ENCODE measurements at places on chromosomes 2 and 18.

DNA sequence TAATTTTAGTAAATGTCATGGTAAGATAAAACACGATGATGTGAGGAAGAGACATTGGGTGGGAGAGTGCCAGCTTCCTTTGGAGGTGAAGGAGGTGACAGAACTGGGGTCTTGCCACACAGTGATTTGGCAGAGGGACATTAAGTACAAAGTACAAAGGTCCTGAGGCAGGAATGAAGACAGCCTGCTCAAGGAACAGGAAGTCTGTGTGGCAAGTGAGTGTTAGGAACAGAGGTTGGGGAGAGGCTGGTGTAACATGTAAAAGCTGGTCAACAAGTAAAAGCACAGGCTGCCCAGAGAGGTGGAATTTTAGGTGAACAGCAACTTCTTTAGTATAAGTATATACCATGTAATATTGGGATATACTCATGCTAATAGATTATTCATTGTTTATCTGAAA, 73.1 kb downstream of the INPP5D start:
- DNase-seq = no peak

- DNase-seq = no peak
These were observed 681 bp upstream of the PTPN18 start for GRCh38 chr2:130355172-130355577.

GRCh38 chr2:45729753-45730512, 78.5 kb downstream of the PRKCE start:
- DNase-seq = no peak

DNA sequence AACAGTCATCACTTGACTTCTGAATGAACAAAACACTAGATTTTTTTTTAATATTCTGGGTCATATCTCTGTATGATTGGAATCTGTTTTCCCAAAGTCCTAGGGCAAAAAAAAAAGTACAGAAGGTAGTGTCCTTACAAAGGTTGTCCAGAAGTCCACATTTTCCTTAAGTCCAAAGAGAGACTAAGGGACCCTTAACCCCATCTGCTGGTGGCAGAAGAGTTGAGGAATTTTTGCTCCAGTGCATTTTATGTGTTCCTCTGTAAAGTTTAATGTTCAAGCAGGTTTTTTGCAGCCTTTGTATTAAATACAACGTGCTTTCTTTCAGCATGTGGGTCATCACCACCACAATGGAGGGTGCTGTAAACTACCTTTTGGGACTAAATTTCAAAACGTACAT, 215.9 kb downstream of the SP3 start:
- DNase-seq = no peak

- DNase-seq = no peak
These were observed 276.4 kb upstream of the HS6ST1 start for GRCh38 chr2:128594953-128595677.

DNA sequence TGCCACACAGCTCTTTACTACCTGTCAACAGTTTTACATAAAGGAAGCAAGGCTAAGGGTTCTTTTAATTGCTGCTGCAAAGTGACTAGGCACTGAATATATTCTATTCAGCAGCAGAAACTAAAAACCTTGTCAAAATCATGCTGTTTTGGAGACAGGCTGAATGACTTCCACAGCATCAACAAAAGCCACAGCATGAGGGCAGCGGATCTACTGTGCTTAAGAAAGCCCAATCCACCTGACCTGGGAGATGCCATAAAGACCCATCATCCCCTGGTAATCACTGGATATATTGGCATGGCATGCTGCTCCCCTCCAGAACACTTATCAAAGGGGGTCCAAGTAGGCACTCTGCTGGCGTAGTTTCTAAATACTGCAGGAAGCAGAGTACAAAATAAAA, 715.1 kb upstream of the SLC8A1 start:
- DNase-seq = no peak

GRCh38 chr18:79947054-79947755, 4.2 kb downstream of the SLC66A2 start:
- no peak for DNase-seq

DNA sequence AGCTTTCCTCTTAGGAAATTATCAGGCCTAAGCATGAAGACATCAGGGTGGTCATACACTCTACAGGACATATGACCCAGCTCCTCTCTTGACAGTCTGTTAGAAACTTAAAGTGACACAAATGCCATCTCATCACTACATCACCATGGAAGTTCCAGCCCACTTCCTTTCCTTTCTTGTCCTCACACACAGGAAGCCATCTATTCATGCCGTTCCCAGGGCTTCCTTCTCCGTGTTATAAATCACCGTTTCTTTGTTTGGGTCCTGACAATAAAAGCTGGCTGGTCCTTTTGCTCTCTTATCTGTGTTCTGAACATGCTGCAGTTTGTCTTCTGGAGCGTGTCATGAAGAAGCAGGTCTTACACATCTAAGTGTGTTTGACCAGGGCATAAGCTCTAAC, 692.1 kb upstream of the CELF4 start:
- no peak for DNase-seq

DNA sequence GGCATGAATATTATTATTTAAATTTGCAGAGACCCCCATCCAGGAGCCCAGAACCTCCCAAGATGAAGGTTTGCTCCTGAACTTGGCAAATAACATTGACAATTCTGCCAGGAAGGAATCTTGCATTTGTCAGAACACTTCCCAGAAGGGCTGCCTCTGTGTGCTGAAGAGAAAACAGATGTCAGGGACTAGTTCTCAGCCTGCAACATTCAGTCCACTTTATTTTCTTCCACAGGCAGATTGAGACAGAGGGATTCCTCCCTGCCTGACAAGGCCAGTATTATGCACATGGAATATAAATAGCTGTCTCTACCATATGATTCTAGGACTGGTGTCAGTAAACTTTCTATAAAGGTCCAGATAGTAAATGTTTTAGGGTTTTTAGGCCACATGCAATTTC, 171.5 kb upstream of the SIX2 start:
- DNase-seq = no peak

- DNase-seq = no peak
These were observed 93.0 kb downstream of the KCTD18 start for GRCh38 chr2:200416878-200417277.

DNA sequence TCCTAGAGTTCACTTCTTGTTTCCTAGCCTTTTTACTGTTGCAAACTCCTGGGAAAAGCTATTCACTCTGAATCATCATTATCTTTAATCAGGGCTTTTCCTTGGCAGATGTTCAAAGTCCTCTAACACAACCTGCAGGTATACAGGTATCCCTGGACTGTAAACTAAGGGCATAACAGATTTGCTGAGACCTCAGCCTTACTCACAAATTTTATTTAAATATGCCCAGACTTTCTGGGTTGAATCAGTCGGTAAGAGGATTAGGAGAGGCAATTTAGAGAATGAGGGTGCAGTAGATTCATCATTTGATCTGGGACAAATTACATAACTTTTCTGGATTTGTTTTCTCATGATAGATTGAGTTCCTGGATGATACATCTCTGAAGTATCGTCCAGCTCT, 217.8 kb upstream of the STON1 start:
- DNase-seq = no peak

GRCh38 chr18:3903337-3903736, 453.4 kb downstream of the TGIF1 start:
- DNase-seq = no peak

- DNase-seq = no peak
These were observed 307.3 kb upstream of the FBXO11 start for GRCh38 chr2:48213646-48214045.

GRCh38 chr2:224682134-224682533, 34.0 kb downstream of the CCDC195 start:
- DNase-seq = no peak

DNA sequence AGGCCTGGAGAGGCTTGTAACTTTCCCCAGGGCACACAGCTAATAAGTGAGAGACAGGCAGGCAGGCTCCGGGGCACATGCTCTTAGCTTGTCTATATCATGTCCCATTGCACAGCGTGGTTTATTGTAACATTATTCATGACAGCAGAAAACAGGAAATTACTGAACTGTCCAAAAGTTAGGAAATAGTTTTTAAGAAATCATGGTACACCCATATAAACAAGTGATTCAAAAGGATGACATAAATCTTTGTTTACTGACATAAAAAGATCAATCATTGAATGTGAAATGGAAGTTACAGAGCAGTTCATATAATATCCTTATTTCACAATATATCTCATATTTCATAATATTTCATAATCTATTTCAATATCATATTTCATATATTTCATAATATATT, 34.3 kb upstream of the TXNDC2 start:
- no peak for DNase-seq

DNA sequence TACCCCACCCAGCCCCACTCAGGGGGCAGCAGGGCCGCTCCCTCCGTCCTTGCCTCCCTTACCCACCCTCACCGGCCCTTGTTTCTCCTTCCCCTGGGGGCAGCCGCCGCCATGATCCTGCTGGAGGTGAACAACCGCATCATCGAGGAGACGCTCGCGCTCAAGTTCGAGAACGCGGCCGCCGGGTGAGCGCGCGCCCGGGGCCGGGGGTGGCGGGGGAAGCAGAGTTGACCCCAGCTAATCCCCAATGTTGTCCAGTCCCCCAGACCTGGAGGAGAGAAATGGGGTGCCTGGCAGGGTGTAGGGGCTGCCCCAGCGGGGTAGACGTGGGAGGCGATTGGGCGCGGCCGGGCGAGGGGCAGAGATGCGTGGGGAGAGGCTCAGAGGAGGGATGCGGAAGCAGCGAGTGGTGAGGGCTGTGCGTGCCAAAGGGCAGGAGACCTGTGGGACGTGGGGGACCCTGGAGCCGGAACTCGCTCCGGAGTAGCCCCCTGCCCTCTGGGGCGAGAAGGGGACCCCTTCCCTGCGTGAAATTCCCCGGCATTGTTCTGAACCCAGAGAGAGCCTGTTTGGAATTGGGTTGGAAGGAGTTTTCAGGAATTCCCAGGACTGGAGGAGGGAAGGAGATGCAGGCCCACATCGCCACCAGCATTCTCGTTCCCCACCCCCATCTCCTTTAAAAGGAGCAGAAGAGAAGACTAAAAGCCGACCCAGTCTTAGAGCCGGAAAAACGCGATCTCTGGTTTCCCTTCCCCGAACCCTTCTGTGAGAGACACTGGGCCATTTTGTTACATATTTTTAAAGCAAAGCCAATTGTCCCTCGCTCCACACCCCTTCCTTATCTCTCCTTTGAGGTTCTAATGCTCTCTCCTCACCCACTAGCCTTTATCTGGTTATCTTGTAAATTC, 625 bp downstream of the ARPC2 start:
- DNase-seq = peak; percentile 44

DNA sequence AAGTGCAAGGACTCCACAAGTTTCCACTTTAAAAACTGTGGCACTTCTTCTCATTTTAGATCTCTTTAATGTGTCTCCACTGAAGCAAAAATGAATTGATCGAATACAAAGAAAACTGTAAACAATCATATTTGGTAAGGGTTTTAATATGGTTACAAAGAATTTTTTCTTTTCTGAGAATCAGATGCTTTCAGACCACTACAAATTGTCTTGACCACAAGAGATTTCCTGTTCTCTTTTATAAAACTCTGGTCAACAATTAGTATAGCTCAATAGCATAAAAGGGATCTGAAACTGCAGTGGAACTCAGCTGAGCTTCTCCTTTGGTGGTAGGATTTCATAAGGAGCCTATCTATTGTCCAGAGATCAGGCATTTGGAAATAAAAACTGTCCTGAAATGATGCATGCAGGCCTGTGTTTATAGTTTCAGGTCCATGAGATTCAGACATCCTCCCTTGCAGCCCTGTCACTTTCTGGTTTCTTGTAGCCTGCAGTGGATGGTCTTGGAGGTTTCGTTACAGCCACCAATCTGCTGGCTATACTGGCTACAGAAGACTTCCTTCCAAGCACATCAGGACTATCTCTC, 120.0 kb downstream of the DOCK10 start:
- no peak for DNase-seq

DNA sequence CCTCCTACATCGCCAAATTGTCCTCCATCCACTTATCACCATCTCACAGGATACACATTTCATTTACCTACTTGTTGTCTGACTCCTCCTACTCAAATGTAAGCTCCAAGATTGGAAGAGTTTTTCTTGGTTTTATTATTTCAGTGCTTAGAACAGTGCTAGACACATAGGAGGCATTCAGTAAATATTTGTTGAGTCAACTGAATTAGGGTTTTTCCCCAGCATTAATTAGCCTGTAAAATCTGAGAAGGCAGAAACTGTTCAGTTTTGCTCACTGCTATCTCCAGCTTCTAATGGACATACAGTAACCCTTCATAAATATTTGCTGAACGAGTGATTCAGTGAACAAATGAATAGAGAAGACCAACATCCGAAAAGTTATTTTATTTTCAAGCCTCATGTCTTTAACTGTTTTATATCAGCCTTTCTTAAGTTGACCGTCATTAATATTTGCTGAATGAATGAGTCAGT, 800 bp downstream of the TTC21B start:
- no peak for DNase-seq

GRCh38 chr2:147588191-147588590, 256.6 kb upstream of the ACVR2A start:
- DNase-seq = no peak

DNA sequence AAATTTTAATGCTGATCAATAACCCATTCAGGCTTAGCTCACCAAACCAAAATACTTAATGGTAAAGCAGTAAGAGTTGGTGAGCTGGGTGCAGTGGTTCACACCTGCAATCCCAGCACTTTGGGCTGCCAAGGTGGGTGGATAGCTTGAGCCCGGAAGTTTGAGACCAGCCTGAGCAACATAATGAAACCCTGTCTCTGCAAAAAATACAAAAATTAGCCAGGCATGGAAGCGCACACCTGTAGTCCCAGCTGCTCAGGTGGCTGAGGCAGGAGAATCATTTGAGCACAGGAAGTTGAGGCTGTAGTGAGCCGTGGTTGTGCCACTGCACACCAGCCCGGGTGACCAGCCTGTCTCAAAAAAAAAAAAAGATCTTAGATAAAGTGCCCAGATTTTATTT, 35.7 kb upstream of the MPP4 start:
- DNase-seq = no peak

GRCh38 chr2:108363024-108363907, 14.5 kb upstream of the SULT1C4 start:
- DNase-seq = no peak

DNA sequence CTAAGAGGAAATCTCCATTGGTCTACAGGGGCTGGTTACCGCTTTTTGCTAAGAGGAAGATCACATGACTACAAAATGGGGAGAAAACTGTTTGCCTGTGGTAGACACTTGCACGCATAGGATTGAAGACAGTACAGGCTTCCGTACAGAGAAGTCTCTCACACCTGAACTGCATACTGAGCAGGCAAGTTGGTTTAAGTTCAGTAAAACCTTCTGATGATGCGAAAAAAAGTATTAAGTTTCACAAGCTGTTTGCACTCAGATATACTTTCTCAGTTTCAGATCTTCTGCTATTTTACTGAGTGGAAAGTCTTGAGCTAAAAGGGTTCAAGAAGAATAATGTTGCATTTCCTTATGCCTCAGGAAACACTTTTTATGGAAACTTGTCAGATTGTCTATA, 292.2 kb upstream of the MC4R start:
- DNase-seq = no peak

- no peak for DNase-seq
These were observed 156.0 kb downstream of the TANC1 start for GRCh38 chr2:159124441-159124911.

Data from activated CD4-positive, alpha-beta T cell treated with anti-CD3 and anti-CD28 coated beads, Interleukin-2, amount 50 U/mL, for 24 hours (primary cell).